HAP-1 (cell line): ENCODE measurements at places on chromosomes 12 and 14.

- no peak for DNase-seq
Measured at GRCh38 chr12:3416159-3416558, 74.8 kb upstream of the PRMT8 start.

DNA sequence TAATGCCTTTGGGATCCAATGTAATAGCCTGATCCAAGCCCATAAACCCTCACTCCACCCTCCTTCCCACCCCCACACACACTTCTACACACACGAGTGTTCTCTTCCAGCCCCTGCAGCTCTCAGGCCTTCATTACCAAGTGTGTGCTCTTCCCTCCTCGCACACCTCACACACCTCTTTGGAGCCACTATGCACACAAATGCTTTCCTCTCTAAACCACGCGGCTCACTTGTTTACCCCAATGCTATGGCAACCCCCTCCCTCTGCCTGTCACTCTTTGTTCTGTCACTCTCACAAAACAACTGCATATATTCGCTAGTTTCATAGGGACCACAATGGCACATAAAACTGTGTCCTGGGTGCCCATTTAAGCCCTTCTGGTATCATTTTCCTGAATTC is 35.1 kb downstream of the PPP2R5E start:
- peak; percentile 51 for DNase-seq

DNA sequence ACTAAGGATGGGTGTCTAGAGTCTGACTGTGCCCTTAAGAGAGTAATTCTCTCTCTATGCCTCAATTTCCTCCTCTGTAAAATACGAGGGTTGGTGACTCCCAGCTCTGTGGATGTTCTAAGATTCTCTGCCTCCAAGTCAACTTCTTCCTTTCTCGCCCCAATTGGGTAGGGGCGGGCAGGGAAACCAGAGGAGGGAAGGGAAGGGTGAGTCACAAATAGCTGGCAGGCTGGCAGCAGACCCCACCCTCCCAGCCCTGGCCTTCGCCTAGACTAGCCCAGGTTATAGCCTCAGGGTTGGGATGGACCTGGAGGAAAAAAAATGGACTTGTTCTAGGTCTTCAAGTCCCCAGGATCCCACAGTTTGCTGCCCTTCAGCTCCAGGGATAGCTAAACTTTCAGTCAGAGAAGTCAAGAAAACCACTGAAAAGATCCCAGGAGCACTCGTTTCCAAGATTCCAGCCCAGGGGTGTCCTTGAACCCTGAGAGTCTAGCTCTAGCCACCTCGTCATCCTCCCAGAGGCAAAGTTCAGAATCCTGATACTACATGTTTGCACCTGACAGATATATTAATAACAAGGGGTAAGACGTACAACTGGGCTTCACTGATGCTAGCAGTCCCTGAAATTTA is 2.3 kb downstream of the DGKA start:
- no peak for DNase-seq

- DNase-seq, result no peak
Measured at GRCh38 chr12:92871116-92871515, 58.0 kb downstream of the EEA1 start.

DNA sequence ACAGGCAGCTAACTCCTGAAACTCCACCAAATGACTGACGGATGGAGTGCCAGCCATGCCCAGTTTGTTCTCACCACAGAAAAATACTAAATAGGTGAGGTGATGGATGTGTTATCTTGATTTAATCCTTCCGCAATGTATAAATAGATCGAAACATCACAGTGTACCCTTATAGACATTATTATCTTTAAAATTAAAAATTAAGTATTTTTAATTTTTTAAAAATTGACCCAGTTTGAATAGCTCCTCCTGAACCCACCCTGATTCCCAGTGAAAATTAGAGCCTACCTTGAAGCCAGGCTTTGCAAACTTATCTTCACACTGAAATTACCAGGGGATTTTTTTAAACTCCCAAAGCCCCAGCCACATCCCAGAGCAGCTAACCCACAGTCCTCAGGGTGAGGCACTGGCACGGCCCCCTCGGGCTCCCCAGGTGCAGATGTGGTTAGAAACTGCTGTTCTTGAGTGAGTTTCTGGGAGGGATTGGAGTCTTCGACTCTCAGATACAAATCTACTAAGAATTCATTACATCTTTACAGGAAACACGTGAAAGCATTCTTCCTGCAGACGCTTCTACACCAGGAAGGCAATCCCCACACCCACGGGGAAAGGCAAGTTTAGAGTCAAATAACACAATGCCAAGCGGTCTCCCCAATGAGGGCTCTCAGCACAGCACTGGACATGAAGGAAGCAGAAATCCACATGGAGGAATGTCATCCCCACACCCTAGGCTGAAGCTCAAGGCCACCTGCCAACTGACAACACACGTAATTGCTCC is 126.4 kb downstream of the RIMBP2 start:
- no peak for DNase-seq

GRCh38 chr12:79834712-79835376 is 100.1 kb downstream of the PPP1R12A start:
- DNase-seq, result no peak

DNA sequence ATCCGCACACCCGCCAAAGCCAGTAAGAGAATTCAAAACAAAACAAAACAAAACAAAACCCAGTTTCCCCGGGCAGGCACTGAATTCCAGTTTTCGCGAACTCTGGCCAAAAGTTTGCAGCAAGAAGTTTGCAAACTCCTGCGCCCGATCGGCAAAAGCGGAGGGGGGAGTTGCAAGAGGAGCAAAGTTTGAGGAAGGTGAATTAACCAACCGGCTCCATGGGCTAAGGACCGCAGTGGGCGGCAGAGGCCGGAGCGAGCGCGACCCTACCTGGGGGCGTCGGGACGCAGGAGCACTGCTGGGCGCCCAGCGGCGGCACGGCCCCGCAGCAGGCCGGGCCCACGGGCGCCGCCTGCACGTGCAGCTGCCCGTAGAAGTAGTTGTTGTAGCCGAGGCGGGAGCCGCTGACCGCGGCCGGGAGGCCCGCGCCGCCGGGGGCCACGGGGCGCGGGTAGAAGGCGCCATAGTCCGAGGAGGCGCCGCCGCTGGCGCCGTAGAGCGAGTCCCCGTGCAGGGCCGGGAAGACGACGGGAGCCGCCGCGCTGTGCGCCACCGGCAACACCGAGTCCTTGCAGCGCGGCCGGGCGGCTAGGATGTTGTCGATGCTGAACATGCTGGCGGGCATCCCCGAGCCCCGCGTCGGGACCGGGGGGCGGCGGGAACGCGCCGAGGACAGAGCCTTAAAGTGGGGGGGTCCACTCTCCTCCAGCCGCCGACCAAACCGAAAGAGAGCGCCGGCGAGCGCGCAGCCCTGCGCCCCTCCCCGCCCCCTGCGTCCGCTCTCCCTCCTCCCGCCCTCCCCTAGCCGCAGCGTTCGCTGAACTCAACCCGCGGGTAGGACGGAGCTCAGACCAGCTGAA is at the start of gene GSC:
Gene GSC, minus strand, starts transcription at position 723 of the 860 bp plus-strand sequence. Its CDS starts 98 bp downstream, at position 625.
- DNase-seq, result peak; percentile 69

DNA sequence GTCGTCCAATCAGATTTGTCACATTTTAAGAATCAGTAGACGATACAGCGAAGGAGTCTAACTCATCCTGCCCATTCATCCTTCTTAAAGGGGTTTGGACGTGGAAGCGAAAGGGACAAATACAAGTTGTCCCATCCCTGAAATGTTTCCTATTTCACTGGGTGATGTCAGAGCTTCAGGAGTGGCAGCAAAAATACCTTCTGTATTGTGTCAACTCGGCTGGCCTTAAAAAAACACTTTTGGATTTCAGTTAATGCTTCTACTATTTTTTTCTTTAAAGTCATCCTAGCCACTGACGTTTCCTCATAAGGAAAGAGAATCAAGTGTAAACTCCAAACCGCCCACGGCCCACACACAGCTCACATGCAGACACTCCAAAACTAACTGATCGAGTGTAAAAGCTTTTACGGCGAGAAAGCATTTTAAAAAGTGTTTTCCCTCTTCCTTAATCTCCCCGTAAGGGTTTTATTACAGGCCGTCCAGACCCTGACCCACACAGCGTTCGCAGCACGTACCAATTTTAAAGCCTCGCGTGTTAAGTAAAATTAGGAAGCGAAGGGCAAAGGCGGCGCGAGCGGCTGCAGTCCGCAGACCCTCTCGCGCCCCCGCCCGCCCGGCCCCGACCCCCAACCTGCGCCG is 593 bp downstream of the CFL2 start:
- DNase-seq, result peak; percentile 55

- DNase-seq, result no peak
Measured at GRCh38 chr14:87874676-87875075, 118.3 kb downstream of the GALC start.

- no peak for DNase-seq
Measured at GRCh38 chr12:129372876-129373275, 519.6 kb downstream of the GLT1D1 start.

DNA sequence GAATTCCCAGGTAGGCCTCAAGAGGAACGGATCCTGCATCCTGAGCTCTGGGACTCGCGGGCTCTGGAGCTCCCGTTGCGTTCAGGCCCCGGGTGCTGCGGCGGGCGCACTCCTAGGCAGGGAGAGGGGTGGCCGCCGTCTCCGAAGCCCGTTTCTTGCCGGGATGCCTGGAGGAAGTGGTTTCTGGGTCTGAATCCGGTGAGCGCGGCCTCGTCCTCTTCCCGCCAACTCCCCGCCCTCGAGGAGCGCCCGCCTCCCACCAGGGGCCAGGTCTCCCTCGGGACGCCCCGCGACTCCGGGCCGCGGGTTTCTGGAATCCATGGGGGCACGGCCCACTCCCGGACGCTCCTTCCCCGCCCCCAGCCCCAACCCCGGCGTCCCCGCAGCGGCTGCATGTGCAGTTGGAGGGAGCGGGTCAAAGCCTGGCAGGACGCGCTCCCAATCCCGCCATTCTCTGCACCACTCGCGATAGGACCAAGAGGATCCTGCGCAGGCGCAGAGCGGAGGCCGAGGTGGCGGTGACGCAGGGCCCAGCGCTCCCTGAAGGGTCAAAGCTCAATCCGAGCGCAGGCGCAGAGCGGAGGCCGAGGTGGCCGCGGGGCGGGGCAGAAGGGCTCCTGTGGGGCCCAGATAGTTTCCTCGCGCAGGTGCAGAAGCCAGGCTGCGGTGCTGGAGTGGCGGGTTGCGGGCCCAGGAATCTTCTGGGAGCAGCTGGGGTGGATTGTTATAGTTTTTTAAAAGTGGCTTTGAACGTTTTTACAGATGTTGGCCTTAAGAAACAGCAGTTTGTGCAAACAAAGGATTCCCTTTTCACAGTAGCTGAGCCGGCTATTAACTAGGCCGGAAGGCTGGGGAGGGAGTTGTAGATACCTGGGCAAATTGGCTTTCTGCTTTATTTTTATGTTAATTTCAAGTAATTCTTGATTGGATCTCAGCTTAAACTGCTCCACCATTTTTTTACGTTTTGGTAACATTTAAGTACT is 796.4 kb downstream of the AACS start:
- DNase-seq, result no peak

DNA sequence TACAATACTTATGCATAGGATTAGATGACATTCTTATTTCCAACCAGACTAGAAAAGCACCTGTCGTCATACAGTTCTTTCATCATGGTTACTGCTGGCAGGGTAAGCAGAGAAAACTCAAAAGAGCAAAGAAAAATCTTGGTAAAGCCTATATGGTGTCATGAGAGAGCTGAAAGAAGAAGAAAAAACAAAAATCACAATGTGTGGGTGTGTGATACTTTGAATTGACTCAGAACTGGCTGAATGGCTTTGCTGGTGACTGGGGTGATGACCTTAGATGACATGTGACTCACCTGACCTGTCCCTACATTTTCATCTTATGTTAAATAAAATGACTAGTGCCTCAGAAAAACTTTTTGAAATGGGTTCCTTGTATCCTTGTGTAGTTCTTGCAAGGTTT is 278.1 kb upstream of the LMO3 start:
- no peak for DNase-seq

DNA sequence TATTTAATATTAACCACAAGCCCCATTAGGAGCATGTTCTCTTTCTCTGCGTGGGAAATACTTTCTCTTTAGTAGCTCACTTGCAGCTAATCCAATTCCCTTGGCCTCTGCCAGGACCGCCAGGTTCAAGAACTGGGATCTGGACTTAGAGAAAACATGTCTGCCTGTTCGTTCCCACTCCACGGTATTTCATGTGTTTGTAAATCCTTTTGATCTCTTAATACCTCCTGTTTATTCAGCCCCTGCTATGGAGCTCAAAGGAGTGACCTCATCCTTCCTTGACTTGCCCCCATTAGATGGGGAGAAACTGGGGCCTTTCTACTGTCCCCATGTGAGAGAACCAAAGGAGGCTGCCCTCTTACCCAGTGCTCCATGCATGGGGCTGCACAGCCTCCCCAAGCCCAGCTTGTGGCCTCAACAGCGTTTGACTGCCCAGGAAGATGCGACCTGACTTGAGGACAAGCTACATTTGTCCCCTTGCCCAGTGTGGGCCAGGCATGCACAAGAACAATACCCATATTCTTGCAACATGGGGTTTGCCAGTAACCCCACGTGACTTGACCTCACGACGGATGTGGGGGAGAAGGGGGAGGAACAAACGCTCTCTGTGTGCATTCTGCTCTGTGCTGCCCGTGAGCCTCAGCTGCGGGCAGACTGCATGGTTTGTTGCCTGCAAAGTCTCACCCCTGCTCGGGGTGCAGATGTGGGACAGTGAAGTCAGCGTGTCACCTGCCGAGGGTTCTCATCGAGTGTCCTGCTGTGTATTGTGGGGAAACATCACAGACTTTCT is 30.3 kb downstream of the CD9 start:
- DNase-seq, result no peak

DNA sequence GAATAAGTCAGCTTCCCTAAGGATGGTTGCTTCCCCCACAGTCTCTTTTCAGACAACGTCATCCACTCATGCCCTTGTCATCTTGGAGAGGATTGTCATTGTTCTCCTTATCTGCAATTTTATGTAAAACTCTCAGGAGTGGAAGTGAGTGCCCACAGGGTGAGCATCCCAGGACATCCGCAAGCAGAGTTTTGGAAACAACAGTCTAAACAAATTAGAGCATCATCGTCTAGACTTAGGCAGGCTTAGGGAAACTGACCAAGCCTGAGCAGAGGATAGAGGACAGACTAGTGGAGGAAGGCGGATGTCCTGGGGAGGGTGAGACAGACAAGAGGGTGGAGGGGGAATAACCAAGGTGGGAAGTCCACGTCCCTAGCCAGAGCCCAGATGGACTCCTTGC is 63.7 kb upstream of the BDKRB2 start:
- DNase-seq, result no peak

GRCh38 chr12:26770239-26771070 is 62.5 kb downstream of the ITPR2 start:
- no peak for DNase-seq

DNA sequence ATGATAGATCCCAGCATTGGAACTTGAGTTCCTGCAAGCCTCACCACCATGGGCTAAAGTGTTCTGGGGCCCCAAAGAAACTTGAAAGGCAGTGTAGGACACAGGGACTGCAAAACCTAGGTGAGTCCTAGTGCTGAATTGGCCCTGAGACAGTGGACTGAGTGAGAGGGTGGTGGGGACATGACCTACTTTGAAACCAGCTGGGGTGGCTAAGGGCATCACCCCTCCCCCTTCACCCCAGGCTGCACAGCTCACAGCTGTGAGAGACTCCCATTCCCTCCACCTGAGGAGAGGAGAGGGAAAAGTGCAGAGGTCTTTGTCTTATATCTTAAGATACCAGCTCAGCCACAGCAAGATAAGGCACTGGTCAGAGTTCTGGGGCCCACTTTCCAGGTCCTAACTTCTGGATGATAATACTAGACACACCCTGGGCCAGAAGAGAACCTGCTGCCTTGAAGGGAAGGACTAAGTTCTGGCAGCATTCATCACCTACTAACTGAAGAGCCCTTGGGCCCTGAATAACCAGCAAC is 62.5 kb downstream of the MAPKAPK5 start:
- DNase-seq, result no peak
